Posterior vena cava (tissue), 2 donors: ENCODE measurements at places on chromosomes 6 and 20.
A peak's percentile ranks its signal among the peaks of the same experiment; 100 is the strongest.

DNA sequence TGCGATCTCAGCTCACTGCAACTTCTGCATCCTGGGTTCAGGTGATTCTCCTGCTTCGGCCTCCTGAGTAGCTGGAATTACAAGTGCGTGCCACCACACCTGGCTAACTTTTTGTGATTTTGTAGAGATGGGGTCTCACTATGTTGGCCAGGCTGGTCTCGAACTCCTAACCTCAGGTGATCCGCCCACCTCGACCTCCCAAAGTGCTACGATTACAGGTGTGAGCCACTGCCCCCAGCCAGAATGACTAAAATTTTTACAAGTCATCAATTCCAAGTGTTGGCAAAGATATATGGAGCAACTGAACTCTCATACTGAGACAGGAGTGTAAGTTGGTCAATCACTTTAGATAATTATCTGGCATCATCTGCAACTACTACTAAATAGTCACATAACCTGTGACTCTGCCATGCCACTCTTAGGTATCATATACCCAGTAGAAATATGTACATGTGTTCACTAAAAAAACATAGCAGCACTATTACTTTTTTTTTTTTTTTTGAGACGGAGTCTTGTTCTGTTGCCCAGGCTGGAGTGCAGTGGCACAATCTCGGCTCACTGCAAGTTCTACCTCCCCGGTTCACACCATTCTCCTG lies 3.0 kb downstream of the EIF6 start:
- DNase-seq: no peak

GRCh38 chr6:84269947-84270733 lies 42.7 kb upstream of the CEP162 start:
- DNase-seq: no peak

- no peak for DNase-seq
Measured at GRCh38 chr20:8837396-8837795, 231.5 kb upstream of the PLCB4 start.

- DNase-seq: no peak
Measured at GRCh38 chr6:146532702-146533101, 10.9 kb upstream of the RAB32 start.

GRCh38 chr6:33163540-33163939 lies 28.7 kb downstream of the COL11A2 start:
- DNase-seq: peak; percentile 76

DNA sequence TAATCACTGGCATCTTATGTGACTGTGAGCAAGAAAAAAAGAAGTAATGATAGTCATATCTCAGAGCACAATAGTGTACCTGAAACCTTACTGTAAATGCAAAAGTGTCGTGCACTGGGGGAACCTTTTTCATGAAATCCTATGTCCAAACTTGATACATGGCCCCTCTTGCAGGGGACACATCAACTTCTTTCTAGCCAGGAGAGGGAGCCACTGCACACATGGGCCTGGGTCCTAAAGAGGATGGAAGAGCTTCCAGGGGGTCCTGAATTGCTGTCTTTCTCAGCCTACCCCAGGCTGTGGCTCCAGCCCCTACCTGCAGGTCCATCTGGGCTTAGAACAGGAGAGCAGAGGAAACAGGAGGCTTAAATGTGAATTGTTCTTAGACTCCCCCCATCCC lies 165.7 kb downstream of the SOD2 start:
- DNase-seq: no peak

- no peak for DNase-seq
Measured at GRCh38 chr6:90915224-90915915, 328.5 kb upstream of the MAP3K7 start.

GRCh38 chr6:151822252-151823111 lies 15.0 kb downstream of the ESR1 start:
- no peak for DNase-seq

DNA sequence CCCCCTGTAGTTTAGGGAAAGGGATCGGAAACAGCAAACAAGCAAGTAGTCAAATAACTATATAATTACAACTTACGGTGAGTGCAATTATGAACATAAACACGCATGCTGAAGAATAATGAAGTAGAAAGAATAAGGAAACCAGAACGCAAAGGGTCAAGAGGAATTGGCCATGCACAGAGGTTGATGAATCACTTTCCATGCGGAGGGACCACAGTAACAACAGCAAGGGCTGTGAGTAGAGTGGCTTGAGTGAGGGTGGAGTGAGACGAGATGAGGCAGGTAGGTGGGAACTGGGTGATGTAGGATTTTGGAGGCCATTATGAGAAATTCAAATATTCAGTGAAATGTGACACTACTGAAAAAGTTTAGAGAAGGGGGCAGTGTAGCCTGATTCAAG lies 112.2 kb upstream of the LAMP5 start:
- DNase-seq: no peak

DNA sequence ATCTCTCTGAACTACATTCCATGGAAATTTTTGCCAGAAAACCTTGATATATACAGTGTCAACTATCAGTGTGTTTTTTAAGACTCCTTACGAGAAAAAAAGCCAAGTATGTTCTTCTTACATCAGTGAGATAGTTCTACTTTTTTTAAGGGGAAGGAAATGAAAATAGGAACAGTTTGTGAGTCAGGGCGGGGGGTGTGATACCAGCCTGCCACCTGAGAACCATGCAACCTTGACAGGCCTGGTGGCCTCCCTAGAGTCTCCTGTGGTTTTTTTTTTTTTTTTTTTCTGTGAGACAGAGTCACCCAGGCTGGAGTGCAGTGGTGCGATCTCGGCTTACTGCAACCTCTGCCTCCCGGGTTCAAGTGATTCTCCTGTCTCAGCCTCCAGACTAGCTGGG lies 96.3 kb upstream of the GCM1 start:
- no peak for DNase-seq

DNA sequence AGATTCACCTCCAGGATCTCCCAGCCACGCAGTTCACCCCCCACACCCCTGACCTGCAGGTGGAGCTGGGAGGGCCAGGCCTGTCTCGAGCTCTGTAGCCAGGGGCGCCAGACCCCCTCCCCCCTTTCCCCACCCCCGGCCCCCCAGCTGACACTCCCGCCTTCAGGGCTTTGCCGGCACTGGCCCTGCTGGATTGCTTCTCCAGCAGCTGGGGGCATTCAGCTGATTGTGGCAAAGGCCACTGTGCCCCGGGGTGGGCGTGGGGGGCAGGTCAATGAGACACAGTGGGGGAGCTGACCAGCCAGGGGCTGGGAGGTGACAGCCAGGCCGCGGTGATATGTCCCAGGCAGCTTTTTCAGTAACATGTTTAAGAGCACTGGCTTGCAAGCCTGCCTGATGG lies 22.2 kb downstream of the ZBP1 start:
- DNase-seq: no peak

- DNase-seq: no peak
Measured at GRCh38 chr6:47134476-47135189, 92.5 kb upstream of the ADGRF1 start.

DNA sequence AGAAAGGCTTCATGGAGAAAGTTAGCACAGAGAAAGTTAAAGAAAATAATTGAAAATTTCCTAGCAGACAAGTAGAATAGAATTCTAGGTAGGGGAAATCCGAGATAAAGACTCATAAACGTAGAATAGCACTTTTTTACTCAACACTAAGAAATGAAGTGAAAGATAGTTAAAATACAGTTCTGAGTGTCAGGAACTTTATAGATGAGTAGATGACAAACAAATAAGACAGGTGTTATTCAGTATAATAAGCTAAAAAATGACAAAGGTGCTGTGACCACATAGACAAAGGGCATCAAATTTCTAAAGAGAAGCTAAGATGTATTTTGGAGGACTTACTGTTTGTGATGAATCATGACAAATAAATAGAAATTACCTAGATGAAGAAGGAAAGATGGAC lies 12.9 kb downstream of the FKBP1C start:
- DNase-seq: no peak

- no peak for DNase-seq
Measured at GRCh38 chr6:31529329-31530150, 778 bp downstream of the MCCD1 start.

DNA sequence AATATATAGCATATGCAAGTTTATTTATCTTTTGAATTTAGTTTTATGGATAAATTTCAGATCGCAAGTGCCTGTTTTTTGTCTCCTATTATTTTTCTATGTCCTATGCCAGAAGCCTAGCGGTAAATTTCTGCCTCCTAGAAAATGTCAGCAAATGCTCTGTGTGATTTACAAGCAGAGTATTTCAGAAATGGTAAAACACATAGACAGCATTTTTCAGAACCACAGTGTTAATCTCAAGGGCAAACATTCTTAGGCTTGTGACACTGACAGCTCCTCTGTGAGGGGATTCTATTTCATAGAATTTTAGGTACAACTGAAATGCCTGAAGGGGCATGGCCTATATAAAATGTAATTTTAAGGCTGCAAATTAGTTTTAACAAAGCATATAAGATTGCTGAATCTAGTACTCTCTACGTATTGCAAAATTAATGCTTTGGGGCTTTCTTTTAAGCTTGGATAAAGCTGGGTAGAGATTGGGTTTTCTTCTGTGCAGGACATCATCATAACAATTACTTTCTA lies 89.9 kb upstream of the PTCHD4 start:
- DNase-seq: no peak

GRCh38 chr20:47427746-47428145 lies 71.2 kb upstream of the ZMYND8 start:
- DNase-seq: no peak

DNA sequence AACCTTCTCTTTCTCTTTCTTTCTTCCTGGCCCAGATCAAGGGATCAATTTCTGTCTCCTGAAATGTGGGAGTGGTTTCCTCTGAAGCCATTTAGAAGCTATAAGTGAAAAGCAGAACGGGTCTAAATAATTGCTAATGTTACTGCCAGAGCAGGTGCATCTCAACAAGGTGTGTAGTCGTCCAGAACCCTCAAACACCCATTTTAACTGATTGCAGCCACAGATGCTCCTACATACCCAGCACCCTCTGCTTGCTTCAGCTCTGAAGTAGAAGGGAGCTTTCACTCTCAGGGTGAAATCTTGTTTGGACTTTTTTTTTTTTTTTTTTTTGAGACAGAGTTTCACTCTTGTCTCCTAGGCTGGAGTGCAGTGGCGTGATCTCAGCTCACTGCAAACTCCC lies 592.1 kb upstream of the ARID1B start:
- DNase-seq: no peak

- peak; percentile 80 for DNase-seq
Measured at GRCh38 chr6:42745083-42745639, 742 bp downstream of the TBCC start.

- no peak for DNase-seq
Measured at GRCh38 chr6:12138936-12139335, 126.8 kb downstream of the HIVEP1 start.

DNA sequence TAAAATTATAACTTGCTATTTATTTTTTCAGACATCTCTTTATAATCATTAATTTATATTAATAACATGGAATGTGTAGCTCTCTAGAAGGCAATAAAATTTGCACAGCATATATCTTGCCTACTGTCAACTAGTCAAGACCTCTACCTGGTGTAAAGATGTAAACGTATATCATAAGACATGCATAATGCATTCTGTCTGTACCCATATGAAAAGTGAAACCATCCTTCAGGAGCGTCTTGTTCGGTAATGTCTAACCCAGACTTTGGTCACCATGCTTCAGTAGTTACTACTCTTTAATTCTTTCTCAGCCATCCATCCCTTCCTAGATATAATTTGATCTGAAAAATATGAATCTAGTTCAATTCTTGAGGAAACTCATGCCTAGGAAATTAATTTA lies 21.0 kb downstream of the CEP43 start:
- no peak for DNase-seq

DNA sequence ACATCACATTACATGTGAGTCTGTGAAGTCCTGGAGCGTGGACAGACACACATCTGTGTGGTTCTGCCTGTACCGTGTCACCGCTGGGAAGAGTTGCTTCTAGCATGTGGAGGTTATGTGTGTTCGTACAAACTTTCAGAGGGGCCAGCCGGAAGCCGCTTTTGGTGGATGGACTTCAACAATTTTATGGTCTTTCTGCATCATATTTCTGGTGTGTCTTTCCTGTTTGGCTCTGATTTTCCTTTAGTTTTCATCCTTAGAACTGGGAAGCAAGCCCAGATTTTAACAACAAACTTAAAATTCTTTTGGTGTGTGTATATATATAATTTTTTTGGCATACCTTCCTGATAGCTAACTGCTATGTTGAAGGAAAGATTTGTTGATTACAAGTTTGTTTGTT lies 71.2 kb downstream of the TIAM2 start:
- no peak for DNase-seq

DNA sequence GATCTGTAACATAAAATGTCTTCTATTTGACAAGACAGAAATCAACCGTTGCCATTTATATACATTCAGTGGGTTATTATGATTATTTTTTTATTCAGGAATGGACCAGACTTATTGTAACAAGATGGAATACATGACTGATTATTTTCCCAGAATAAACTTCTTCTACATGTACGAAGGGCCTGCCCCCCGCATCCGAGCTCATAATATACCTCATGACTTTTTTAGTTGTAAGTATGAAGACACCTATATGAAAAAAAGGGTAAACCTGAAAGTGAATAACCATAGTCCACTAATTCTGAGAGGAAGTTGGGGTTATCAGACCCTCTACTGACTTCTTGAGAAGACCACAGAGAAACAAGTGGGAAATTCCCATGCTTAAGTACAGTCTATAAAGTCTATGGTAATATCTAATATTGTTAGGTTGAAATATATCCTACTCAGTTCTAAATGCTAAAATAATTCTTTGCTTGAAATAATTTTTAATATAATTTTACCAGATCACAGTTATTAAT lies 15.9 kb downstream of the OR2A4 start:
- DNase-seq: no peak

DNA sequence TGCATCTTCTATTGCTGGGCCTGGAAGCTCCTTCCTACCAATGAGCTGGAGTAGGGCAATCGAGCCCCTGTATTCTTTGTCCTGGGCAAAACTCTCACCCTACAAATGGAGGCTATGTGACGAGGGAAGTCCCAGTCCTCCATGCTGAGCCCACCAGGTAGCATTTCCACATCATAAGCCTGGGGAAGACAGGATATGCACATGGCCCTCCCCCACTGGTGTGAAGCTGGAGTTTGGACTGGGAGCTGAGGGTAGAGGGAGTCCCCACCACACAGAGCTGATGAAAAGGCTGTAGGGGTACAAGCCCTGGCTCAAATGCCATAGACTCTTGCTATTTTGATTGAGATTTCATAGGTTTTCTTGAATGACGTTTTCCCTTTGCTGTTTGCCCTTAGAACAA lies 99.5 kb upstream of the FOXC1 start:
- DNase-seq: no peak

DNA sequence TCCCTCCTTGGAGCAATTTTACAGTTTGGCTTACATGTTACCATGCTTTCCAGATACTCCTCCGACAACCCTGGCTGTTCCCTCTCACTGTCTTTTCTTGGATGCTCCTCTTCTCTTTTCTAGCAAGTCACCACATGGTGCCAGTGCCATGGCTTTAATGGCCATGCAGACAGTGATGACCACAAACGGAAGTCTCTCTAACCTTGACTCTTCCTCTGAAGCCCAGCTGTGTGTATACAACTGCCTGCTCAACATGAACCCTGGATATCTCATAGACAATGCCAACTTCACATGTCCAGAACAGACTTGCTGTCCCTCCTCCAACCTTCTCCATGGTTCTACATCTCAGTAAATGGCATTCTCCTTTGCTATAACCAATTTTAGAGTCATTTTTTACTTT lies 49.8 kb upstream of the NEDD9 start:
- no peak for DNase-seq

- no peak for DNase-seq
Measured at GRCh38 chr6:105488516-105489215, 85.8 kb upstream of the PREP start.
